ENCODE measurements at places on chromosomes 3 and 15. TPM values are rescaled to one million over a fixed set of nuclear protein-coding genes. Genes with fewer than 3 reads are reported as not detected.

The P2RY12 gene
- total RNA-seq: not detected

The RFTN1 gene
- 67.6 TPM for total RNA-seq

The NUP210 gene
- total RNA-seq: 1.3 TPM

The CHRFAM7A gene
- total RNA-seq: not detected

The NR2F2 gene
- 14.9 TPM for total RNA-seq

The BTLA gene
- total RNA-seq: not detected
